ENCODE measurements at places on chromosomes 12 and 14.
A peak's percentile ranks its signal among the peaks of the same experiment; 100 is the strongest.

GRCh38 chr12:90211017-90211416, 502.4 kb upstream of the ATP2B1 start:
- DNase-seq = no peak

- no peak for DNase-seq
These were observed 51.5 kb downstream of the DCAF5 start for GRCh38 chr14:69101331-69101826.

- no peak for DNase-seq
These were observed 96.7 kb downstream of the IRF2BPL start for GRCh38 chr14:76931631-76932402.

GRCh38 chr12:793037-793436, 40.7 kb downstream of the WNK1 start:
- DNase-seq = no peak

DNA sequence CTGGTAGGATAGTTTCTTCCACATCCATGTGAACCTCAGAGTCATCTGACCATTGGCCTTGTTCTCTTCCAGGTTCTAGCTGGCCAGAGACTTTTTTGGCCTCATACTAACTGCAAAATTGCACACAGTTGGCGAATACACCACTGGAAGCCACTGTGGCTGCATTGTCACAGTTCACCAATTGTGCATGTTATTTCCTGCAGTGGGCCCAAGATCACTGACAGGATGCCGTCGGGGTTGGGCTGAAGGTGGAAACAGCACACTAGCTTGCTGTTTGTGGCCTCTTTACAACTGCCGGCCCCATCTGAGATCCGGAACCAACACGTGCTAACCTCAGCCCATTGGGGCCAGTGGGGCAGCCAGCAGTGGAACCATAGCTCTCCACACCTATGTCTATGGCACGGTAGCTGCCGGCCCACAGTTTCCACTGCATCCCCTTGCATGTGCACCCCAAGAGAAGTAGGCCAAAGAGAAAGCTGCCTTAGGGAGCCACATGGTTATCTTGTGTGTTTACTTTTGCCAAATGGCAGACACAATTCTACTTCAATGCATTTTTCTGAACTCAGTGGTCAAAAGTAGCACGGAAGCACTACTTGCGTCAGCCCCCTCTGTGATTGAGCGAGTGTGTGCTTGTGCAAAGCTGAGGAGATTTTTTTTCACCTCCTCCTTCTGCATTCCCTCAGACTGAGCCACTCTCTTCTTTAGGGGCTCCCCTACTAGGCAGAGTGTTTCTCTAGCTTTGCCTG, 464.0 kb downstream of the RAD51B start:
- DNase-seq = peak; percentile 47

GRCh38 chr12:28543021-28543890, 353.0 kb downstream of the CCDC91 start:
- no peak for DNase-seq

GRCh38 chr12:122371475-122372045, 50.9 kb downstream of the CLIP1 start:
- no peak for DNase-seq

DNA sequence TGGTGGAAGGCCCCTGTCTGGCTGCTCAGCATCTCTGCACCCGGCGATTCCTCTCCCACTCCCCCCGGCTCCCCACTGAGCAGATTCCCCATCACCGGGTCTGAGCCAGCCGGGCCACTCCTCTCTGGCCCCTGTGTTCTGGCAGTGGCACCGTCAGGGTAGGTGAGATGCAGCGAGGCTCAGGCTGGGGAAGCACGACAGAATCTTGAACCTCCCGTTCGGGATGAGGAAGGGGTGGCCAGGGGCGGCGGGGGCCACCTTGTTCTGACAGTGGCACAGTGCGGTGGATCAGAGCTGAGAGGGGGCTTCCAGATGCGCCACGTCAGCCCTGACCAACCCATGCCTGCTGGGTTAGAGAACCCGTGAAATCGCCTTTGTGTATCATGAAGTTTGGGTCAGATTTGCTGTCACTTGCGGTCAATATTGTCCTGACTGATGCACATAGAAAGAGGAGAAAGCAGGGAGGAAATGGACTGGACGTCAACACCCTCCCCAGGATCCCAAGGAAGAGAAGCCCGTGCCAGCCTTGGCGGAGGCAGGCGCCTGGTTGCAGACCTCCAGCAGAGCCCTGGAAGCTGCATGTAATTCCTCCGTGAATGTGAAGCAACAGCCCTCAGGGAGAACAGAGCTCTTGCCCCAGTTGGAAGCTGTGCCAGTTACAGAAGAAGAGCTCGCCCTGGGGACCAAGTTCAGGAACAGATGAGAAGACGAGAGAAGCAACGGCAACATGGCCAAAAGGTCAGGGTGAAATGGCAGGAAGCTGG, 137.1 kb upstream of the SFSWAP start:
- no peak for DNase-seq

GRCh38 chr12:8996682-8997405, 7.5 kb downstream of the KLRG1 start:
- DNase-seq = no peak

GRCh38 chr14:102171173-102172020, 31.7 kb downstream of the WDR20 start:
- no peak for DNase-seq

DNA sequence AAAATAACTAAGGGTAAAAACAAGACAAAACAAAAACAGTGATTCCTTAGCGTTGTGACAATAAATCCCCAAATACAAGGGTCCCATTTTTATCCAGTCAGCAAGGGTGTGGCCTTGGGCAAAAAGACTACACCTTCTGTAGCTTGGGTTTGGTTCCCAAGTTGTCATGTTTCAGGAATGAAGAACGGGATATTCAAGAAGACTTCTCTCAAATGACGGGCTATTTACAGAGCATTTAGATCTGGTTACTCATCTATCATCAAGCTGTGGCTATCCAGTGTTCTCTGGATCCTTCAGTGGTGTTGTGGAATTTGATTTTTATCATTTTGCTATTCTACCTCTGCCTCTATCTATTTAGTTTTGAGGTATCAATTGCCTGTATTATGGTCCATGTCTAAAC, 219.7 kb downstream of the SLC25A21 start:
- DNase-seq = no peak

DNA sequence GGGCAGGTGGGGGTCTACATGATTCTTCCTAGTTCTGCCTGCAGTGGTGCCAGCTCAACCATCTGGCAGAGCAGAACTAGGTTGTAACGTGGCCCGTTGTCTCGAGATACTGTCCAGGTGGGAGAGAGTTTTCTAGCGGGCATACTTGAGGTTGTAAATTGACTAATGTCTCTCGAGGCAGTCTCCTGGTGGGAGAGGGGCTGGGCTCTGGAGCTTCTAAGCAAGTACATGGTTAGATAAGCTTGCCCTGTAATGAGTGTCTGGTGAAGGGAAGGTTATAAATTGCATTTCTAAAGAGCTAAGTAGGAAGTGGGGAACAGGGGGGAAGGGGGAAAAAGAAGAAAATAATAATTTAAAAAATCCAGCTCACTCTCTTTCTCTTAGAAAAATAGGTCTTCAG, 18.1 kb downstream of the BDKRB1 start:
- no peak for DNase-seq

- DNase-seq = peak; percentile 47
These were observed 1352.9 kb downstream of the TMEM121 start for GRCh38 chr14:106879241-106879640.

GRCh38 chr12:29088611-29089219, 60.4 kb upstream of the FAR2 start:
- no peak for DNase-seq

DNA sequence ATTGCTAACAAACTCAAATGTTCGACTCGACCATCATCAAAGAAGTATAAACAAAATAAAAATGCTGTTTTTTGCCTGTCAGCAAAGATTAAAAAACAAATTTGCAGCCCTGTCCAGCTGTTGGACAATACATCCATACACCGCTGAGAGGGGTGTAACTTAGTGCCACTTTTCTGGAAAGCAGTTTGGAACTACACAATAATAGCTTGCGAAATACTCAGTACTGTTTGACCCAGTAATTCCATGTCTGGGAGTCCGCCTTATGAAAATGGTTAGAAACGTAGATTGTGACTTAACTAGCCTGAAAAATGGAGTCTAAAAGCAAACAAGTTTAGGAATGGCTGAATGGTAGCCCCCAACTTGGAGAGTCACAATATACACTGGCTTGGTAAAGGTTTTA, 6.4 kb downstream of the USP30 start:
- DNase-seq = no peak

GRCh38 chr14:63605041-63605532, 36.6 kb downstream of the WDR89 start:
- DNase-seq = no peak

DNA sequence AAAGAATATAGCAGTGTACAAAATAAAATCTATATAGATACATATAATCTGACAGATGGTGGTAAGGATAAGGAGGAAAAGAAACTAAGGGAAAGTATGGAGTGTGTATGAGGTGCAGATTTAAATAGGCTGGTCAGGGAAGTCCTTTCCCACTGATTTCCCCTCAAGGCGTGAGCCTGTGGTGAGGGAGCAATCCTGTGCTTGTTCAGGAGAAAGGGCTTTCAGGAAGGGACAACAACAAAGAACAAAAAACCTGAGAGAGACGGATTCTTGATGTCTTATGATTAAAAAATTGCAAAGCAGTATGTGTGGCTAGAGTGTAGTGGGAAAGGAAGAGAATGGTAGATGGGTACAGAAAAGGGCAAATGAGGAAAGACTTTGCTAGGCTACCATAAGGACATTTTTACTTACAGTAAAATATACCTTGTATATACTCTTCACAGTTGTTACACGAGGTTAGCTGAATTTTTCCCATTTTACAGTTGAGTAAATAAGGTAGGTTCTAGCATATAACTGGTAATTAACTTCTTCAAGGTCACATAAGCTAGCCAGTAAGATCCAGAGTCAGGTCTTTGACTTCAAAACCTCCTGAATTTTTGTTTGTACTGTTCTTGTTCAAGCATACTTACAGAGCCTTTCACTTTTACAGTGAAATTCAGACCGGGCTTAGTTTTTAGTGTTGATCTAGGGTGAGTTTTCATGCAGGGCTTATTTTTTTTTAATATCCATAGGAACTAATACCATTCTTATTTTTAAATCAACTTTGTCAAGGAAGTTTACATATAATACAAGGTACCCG, 15.6 kb downstream of the CNOT2 start:
- no peak for DNase-seq

- peak; percentile 62 for DNase-seq
These were observed 108.5 kb downstream of the ARF6 start for GRCh38 chr14:50001151-50001998.

DNA sequence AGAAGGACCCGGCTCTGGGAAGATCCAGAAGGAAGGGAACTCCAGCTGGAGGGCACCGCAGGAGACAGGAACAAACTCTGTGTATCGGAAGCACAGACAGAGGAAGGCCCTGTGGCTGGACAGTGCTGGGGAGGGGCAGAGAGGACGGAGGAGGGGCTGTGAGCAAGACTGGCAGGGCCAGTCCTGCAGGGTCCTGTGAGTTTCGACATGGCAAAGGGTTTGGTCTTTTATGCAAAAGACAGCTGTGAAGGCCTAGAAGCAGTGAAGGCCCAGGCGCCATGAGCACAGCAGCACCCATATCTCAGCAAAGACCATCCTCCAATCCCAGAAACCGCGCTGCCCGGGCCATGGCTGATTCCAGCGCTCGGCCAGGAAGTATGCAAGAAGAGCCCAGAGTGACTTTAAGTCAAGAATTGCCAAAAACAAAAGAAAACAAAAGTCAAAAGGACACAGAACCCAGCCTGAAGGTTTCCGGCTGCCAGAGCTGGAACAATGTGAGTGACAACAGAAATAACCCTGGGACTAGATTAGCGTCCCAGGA, 126.5 kb downstream of the NCOR2 start:
- no peak for DNase-seq

DNA sequence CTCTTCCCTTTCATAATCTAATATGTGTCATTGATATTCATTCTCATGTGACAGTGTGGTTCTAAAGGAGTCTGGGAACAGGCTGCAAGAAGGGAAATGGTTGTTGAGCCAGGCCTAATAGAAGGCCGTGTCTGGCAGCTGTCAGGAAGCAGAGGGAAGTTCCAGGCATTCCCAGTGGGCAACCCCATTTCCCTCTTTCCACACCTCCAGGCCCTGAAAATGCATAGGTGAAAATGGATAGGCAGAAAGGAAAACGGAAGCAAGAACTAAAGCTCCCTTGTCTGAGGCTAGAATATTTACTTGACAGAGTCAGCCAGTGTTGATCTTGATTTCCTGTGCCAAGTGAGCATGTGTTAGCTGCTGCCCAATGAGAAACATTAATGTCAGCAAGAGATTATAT, 97.7 kb downstream of the PPM1A start:
- DNase-seq = no peak

- no peak for DNase-seq
These were observed 266.3 kb upstream of the DIO2 start for GRCh38 chr14:80477388-80478160.

GRCh38 chr14:97536421-97536820, 739.2 kb downstream of the VRK1 start:
- DNase-seq = no peak

DNA sequence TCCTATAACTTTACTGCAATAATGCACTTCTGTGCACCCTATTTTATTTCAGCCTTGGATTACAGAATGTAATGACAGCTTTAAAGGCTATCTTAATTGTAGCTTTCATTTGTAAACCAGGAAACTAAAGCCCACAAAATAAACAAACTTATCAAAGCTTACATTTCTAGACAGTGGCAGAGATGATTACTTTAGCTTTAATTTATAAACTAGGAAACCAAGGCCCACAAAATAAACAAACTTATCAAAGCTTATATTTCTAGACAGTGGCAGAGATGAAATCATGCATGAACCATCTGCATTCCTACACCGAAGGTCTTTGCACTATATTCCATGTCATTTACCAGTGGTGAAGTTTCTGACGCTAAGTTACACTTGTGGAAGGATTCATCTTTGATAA, 74.4 kb downstream of the PRKD1 start:
- no peak for DNase-seq

DNA sequence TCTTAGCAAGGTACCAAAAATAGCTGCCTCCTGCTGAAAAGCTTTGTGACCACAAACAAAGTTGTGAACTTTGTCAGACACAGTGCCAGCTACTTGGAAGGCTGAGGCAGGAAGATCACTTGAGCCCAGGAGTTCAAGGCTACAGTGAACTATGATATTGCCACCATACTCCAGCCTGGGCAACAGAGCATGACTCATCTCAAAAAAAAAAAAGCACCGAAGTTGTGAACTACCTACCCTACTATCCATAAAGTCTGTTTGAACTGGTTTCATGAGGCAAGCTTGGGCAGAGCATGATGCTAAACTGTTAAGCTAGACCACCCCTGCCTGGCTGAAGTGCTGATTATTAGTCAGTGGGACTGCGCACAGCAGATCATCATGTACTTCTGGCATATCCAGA, 75.5 kb downstream of the RAD52 start:
- DNase-seq = no peak
